ENCODE measurements at places on chromosomes 1 and 21. TPM values are rescaled to one million over a fixed set of nuclear protein-coding genes. Genes with fewer than 3 reads are reported as not detected.

GRCh38 chr1:206111271-206111927, 5.8 kb downstream of the AVPR1B start:
- H3K36me3 ChIP-seq, result no peaks in the 10 kb centered on the region
- H3K4me3 ChIP-seq, result no peak overlapping the region
- peaks cover 38% of the 10 kb centered on the region for H3K27me3 ChIP-seq
- no peak overlapping the region for H3K27ac ChIP-seq
- H3K4me1 ChIP-seq, result peaks cover 20% of the 10 kb centered on the region
- DNase-seq, result no peak

- no peak overlapping the region for H3K27ac ChIP-seq
- no peaks in the 10 kb centered on the region for H3K36me3 ChIP-seq
- no peaks in the 10 kb centered on the region for H3K27me3 ChIP-seq
- peak overlapping the region; percentile 46 for H3K4me3 ChIP-seq
- DNase-seq, result no peak
Measured at GRCh38 chr1:1137256-1138045, 21.6 kb upstream of the C1orf159 start.

DNA sequence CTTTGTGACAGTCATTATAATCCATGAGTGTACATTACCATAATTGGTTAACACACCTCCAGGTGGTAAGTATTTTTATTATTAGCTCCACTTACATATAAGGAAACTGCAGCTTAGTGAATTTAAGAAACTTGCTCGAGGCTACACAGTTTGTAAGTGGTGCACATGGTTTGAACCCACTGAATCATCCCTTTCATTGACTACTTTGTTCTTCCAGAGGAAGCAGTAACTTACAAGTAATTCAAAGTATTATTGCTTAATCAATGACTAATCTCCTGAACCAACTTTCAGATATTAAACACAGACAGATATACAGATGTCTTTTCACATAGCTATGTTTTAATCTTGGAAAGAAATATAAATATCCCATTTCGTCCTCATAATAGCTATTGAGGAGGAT, 18.7 kb upstream of the CLDN8 start:
- no peak overlapping the region for H3K27ac ChIP-seq
- H3K4me3 ChIP-seq, result no peak overlapping the region
- DNase-seq, result no peak
- H3K27me3 ChIP-seq, result no peaks in the 10 kb centered on the region

DNA sequence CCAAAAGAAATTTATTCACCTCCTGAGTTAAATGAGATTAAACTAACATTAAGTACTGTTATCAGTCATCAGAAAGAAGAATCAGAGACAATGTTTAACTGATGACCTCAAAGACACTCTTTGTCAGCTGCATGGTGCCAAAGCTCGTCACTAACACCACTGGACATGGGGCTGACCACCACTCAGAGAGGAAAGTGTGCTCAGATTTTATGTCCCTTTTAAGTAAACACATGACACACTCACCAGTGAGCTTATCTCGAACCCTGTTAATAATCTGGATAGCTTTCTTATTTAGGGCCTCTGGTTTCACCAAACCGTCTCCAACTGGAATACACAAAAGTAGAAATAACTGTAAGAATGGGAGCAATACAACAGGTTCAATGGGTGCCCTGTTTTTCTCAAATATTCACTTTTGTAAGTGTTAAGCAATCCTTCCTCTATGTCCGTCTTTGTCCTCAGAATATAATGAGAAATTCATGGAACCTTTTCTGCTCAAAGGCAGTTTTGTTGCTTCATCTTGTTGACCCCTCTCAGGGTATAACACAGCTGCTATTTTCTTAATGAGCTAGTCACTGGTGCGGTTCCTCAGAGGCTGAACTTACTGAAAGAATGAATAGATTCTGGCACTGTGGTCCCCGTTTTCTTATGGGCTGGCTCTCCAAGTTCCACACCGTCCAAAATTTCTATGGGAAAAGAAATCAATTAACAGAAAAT, 9.5 kb upstream of the EXOSC10 start:
- H3K27ac ChIP-seq, result no peak overlapping the region
- DNase-seq, result no peak
- H3K36me3 ChIP-seq, result peaks cover 18% of the 10 kb centered on the region

GRCh38 chr21:17610911-17611310, 1.8 kb downstream of the BTG3 start:
- H3K27ac ChIP-seq, result peak overlapping the region; percentile 97
- no peaks in the 10 kb centered on the region for H3K27me3 ChIP-seq
- peaks cover 16% of the 10 kb centered on the region for H3K4me1 ChIP-seq
- DNase-seq, result no peak

DNA sequence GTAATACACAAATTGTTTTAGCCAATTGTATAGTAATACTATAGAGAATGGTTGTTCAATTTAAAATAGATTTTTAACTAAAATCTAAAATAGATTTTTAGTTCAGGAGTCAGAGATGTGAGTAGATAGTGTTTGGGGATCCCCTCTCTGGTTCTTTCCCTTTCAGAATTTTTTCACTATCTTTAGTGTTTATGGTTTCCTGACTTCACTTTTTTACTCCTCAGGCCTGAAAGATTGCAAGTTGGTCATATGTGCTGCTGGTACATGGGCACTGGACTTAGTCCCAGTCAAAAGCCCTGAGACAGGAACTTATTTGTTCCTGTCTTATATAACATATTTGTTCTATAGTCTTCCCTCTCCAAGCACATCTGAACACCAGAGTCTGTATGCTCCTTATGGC, 96.8 kb upstream of the ATP1B1 start:
- H3K4me1 ChIP-seq, result peaks cover 6% of the 10 kb centered on the region
- DNase-seq, result no peak
- peaks cover 2% of the 10 kb centered on the region for H3K27me3 ChIP-seq
- no peak overlapping the region for H3K4me3 ChIP-seq

DNA sequence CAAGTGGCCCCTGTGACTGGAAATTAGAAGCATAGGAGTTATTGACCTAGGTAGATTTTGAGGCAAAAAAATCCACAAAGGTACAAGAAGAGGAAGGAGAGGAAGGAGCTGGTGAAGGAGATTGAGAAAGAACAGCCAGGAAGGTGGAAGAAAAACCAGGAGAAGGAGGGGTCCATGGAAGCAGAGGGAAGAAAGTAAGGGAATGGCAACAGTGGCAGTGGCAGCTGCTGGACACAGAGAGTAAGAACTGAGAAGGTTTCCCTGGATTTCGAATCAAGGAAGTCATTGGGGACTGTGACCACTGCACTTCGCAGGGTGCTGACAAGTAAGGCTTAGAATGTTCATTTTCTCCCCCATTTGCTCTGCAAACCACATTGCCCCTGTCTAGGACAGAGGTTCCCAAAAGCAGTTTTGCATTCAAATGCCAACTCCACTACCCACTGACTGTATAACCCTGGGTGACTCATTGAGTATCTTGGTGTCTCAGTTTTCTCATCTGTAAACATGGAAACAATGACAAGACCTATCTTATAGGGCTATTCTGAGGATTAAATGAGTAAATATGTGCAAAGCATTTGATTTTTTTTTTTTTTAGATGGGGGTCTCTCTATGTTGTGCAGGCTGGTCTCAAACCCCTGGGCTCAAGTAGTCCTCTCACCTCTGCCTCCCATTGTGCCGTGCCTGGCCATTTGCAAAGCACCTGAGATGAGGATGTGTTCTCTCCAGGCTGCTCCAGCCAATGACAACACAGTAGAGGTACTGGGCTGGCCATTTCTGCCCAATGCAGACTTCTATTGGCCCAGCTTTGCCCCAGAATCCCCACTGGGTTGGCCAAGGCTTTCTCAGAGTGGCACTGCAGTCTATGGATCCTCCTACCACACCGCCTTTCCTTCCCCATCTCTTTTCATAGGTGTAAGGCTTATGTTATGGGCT, 9.3 kb upstream of the CAPN2 start:
- H3K36me3 ChIP-seq, result no peaks in the 10 kb centered on the region
- DNase-seq, result no peak
- H3K27me3 ChIP-seq, result peaks cover 86% of the 10 kb centered on the region
- peaks cover 11% of the 10 kb centered on the region for H3K4me1 ChIP-seq
- no peak overlapping the region for H3K4me3 ChIP-seq
- no peak overlapping the region for H3K27ac ChIP-seq

- H3K36me3 ChIP-seq, result peaks cover 2% of the 10 kb centered on the region
- H3K27ac ChIP-seq, result no peak overlapping the region
- H3K4me3 ChIP-seq, result no peak overlapping the region
- DNase-seq, result no peak
Measured at GRCh38 chr1:27430903-27431600, 38.6 kb downstream of the GPR3 start.

DNA sequence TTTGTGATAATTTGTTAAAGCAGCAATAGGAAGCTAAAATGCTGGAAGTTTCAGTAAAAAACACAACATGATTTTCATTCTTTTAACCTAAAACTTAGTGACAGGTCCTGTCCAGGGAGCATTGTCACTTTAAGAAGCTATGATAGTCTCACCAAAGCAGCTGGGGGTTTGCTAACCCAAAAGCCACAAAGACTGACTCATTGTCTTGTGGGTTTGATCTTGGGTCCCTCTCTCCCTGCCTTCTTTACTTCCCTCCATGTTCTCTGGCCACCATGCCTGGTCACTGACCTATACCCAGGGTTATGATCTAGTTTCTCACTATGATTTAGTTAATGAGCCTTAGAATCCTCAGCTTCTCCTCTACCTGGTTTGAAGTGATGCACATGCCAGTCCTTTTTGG, 213.5 kb upstream of the PTGFR start:
- H3K27ac ChIP-seq, result no peak overlapping the region
- no peaks in the 10 kb centered on the region for H3K36me3 ChIP-seq
- peaks cover 5% of the 10 kb centered on the region for H3K27me3 ChIP-seq

GRCh38 chr1:88219521-88219920, 464.6 kb upstream of the PKN2 start:
- no peak overlapping the region for H3K27ac ChIP-seq
- no peak for DNase-seq
- peaks cover 7% of the 10 kb centered on the region for H3K27me3 ChIP-seq
- no peaks in the 10 kb centered on the region for H3K36me3 ChIP-seq
- H3K4me3 ChIP-seq, result no peak overlapping the region

GRCh38 chr1:75469586-75470173, 141.2 kb downstream of the SLC44A5 start:
- H3K27ac ChIP-seq, result no peak overlapping the region
- H3K36me3 ChIP-seq, result no peaks in the 10 kb centered on the region
- no peaks in the 10 kb centered on the region for H3K27me3 ChIP-seq

- no peaks in the 10 kb centered on the region for H3K27me3 ChIP-seq
- no peak overlapping the region for H3K27ac ChIP-seq
- H3K36me3 ChIP-seq, result peaks cover 11% of the 10 kb centered on the region
- no peak for DNase-seq
- no peak overlapping the region for H3K4me3 ChIP-seq
Measured at GRCh38 chr1:179923029-179923428, 31.6 kb upstream of the CEP350 start.

DNA sequence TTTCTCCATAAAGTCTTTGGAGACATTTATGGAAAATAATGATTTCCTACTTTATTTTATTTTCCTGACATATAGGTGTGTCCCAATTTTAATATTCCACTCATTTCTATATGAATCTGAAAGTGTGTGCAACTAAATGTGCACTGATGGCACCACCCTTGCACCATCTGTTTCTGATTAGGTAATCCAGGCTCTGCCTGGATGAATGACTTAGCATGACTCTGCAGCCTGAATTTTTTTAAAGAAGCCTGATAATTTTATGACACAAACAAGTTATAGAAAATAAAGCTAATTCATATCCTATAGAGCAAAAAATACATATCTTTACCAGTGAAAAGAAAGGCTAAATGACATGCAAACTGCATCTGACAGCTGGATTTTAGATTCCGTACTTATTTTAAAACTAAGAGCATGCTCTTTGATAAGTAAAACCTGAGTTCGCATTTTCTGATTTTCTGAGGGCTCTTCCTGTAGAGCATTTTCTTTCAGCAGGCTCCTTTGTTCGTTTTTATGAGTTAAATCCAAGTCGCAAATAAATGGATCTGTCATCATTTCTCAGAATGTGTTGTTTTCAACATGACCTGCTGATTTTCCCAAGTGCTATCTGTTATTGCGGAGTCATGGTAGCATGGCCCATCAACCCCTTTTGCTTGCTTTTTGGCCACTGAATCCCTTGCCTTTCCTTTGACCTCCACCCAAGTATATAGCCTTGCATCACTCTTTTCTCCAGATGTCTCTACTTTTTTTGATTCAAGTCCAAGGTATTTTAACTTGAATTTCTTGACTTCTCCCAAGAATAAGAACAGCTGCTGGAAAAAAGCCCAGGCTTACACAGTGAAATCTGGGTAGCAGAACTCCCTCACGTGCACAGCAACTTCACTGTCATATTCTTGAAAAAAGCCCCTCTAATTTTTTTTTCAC, 52.8 kb upstream of the LYPLAL1 start:
- no peak overlapping the region for H3K4me3 ChIP-seq
- H3K27me3 ChIP-seq, result no peaks in the 10 kb centered on the region
- no peak overlapping the region for H3K27ac ChIP-seq
- no peaks in the 10 kb centered on the region for H3K4me1 ChIP-seq
- no peaks in the 10 kb centered on the region for H3K36me3 ChIP-seq
- DNase-seq, result no peak

GRCh38 chr1:107867897-107868296, 97.1 kb downstream of the VAV3 start:
- no peak for DNase-seq
- H3K27me3 ChIP-seq, result peaks cover 31% of the 10 kb centered on the region
- H3K27ac ChIP-seq, result no peak overlapping the region
- no peaks in the 10 kb centered on the region for H3K36me3 ChIP-seq
- H3K4me3 ChIP-seq, result no peak overlapping the region

DNA sequence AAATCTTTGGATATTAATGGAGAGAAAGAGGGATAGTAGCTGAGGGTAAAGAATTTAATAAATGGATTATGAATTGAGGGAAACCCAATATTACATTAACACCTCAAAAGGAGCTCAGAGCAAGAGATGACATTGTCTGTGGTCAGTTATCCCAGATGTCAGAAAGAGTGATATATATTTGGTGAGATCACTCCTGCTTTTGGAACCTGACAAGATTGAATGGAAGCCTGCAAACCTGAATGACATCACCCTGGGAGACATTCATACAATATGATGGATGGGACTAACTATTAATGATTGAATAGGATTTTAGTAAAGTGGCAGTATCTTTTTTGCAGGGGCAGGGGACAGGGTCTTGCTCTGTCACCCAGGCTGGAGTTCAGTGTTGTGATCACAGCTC, 6.8 kb upstream of the IFI6 start:
- H3K4me1 ChIP-seq, result peaks cover 7% of the 10 kb centered on the region
- no peak overlapping the region for H3K4me3 ChIP-seq
- DNase-seq, result no peak
- H3K36me3 ChIP-seq, result peaks cover 9% of the 10 kb centered on the region

GRCh38 chr1:164780111-164780812, 221.3 kb downstream of the PBX1 start:
- peaks cover 47% of the 10 kb centered on the region for H3K4me1 ChIP-seq
- no peak overlapping the region for H3K4me3 ChIP-seq
- DNase-seq, result no peak

GRCh38 chr1:244435562-244436205, 16.0 kb downstream of the ADSS2 start:
- H3K36me3 ChIP-seq, result peaks cover 6% of the 10 kb centered on the region
- no peak overlapping the region for H3K27ac ChIP-seq
- no peak for DNase-seq
- peaks cover 27% of the 10 kb centered on the region for H3K4me1 ChIP-seq
- H3K4me3 ChIP-seq, result no peak overlapping the region

Gene SPRR2A
- total RNA-seq, result not detected

Gene CLDN17
- total RNA-seq, result not detected

Gene WNT2B
- total RNA-seq, result 0.77 TPM

Gene CD52
- total RNA-seq, result 1.8 TPM

Gene FAM110D
- total RNA-seq, result 0.33 TPM

Gene NEK2
- total RNA-seq, result 17.6 TPM

All from progenitor cell of endocrine pancreas (in vitro differentiated cells).